ENCODE measurements at places on chromosomes 1 and 21. TPM values are rescaled to one million over a fixed set of nuclear protein-coding genes. Genes with fewer than 3 reads are reported as not detected.

TNFRSF4 gene
- 1.8 TPM for total RNA-seq

FMO3 gene
- not detected for total RNA-seq

CFAP141 gene
- not detected for total RNA-seq

SPRR3 gene
- not detected for total RNA-seq

MMP23B gene
- total RNA-seq: 1.5 TPM

TRPM2 gene
- 1.6 TPM for total RNA-seq

LCE3E gene
- total RNA-seq: not detected

DNA sequence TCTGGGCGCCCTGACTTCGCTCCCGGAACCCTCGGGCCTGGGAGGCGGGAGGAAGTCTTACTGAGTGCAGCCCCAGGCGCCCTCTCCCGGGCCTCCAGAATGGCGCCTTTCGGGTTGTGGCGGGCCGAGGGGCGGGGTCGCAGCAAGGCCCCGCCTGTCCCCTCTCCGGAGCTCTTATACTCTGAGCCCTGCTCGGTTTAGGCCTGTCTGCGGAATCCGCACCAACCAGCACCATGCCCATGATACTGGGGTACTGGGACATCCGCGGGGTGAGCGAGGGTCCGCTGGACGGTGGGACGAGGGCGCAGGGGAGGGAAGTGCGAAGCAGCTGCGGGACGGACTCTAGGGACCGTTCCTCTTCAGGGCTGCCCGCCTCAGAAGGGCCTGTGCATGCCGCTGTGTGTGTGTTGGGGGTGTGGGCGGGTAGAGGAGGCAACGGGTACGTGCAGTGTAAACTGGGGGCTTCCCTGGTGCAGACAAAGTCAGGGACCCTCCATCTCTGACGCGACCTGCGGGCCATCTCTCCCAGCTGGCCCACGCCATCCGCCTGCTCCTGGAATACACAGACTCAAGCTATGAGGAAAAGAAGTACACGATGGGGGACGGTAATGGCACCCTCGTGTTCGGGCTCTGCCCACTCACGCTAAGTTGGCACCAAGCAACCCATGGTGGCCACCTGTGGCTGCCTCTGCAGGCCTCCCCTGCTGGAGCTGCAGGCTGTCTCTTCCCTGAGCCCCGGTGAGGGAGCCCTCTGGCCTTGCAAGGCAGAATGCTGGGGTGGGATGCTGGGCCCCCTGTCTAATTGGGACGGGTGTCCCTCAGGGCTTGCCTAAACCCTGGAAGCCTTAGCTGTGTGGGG lies at the start of gene GSTM1:
Gene GSTM1 (plus strand): TSS at position 177 of the 859 bp plus-strand sequence. CDS start 57 bp downstream, at position 234.
- DNase-seq: peak; percentile 81
- H3K36me3 ChIP-seq: no peaks in the 10 kb centered on the region
- H3K4me1 ChIP-seq: no peaks in the 10 kb centered on the region
- peak within 1 kb of the TSS; percentile 64 for H3K4me3 ChIP-seq
- no peaks in the 10 kb centered on the region for H3K27me3 ChIP-seq

GRCh38 chr1:52238474-52238873 lies 96.6 kb downstream of the ZFYVE9 start:
- H3K4me1 ChIP-seq: peaks cover 28% of the 10 kb centered on the region
- DNase-seq: no peak
- peaks cover 56% of the 10 kb centered on the region for H3K27me3 ChIP-seq
- no peaks in the 10 kb centered on the region for H3K36me3 ChIP-seq
- H3K27ac ChIP-seq: no peak overlapping the region
- H3K4me3 ChIP-seq: no peak overlapping the region

DNA sequence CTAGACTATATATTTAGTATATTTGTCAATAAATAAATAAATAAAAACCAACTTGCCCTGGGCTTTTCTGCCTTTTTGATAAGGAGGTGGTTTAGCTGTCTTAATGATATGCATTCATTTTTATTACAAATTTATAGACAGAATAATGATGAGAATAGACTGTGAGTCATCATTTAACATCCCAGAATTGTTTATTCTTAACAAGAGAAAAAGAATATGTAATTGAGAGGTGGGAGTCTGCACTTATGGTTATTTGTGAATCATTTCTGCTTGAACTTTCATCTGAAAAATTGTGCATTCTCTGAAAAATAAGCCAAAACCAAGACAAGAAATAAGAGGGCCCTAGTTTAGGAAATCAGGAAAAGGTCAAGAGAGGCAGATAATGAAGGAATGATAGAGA lies 326.2 kb downstream of the COL11A1 start:
- DNase-seq: no peak
- H3K36me3 ChIP-seq: no peaks in the 10 kb centered on the region
- no peaks in the 10 kb centered on the region for H3K4me1 ChIP-seq

GRCh38 chr1:241638909-241639622 lies 1.1 kb downstream of the CHML start:
- peak overlapping the region; percentile 56 for H3K27ac ChIP-seq
- no peaks in the 10 kb centered on the region for H3K27me3 ChIP-seq

DNA sequence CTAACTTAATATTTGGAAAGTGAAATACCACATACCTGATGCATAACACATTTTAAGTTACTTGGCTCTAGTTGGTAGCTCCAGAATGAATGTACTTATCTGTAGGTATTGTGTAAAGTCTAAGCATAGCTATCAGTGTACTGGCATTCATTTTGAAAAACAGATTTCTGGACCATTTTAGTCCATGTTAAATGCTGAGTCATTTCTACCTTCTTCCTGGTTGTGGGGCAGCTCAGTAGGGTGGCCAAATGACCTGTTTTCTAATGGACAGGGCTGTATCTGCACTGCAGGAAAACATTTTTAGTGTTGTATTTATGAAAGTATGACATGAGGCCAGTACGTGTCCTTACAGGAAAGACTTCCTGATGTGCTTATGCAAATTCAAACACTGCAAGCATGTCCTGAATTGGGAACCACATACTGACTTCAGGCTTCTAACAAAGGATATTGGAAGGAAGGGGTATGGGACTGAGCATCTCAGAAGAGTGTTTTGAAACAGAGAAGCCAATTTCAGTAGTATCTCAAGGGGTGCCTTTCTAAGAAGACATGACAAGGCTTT lies 300.3 kb upstream of the B3GALT2 start:
- H3K4me1 ChIP-seq: no peaks in the 10 kb centered on the region
- no peak for DNase-seq
- H3K4me3 ChIP-seq: no peak overlapping the region
- H3K36me3 ChIP-seq: no peaks in the 10 kb centered on the region
- H3K27ac ChIP-seq: no peak overlapping the region
- no peaks in the 10 kb centered on the region for H3K27me3 ChIP-seq

DNA sequence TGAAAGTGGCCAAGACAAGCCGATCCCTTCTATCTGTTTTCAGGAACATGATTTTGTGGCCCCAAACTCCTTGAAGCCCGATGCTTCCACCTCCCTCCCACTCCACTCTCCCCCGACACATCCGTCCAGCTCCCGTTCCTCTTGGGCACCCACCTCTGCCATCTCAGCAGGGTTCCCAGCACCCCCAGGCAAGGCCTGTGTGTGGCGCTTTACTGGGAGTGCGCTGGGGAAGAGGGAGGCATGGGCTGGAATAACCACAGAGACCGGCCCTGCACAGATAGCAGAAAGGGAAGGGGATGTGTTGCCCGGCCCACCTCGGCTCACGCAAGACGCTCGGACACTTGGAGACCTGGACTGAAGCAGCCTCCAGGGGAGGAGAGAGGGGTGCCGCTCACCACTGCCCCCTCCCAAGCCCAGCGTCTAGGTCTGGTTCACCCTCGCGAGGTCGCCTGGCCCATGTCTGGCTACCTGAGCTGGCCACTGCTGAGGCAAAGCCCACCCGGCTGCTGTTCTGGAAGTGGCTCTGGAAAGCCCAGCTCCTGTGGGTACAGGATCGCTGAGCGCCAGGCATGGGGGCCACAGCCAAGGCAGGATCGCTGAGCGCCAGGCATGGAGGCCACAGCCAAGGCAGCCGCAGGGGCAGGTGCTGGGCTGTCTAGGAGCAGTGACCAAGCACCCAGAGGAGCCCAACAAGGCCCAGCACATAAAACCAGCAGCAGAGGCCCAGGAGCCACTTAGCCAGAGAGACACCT lies 23.8 kb upstream of the COL18A1 start:
- no peak for DNase-seq
- H3K4me3 ChIP-seq: no peak overlapping the region
- no peaks in the 10 kb centered on the region for H3K4me1 ChIP-seq

- H3K36me3 ChIP-seq: peaks cover 88% of the 10 kb centered on the region
- H3K4me3 ChIP-seq: no peak overlapping the region
- H3K27ac ChIP-seq: no peak overlapping the region
- peaks cover 18% of the 10 kb centered on the region for H3K4me1 ChIP-seq
- no peaks in the 10 kb centered on the region for H3K27me3 ChIP-seq
Measured at GRCh38 chr1:206586501-206587445, 25.5 kb downstream of the EIF2D start.
